Bone marrow (tissue), 2 donors: ENCODE measurements at places on chromosomes 16 and 17.

- no peak for DNase-seq
Measured at GRCh38 chr17:4706121-4706520, 2.2 kb upstream of the PELP1 start.

GRCh38 chr16:69378760-69379159, 7.0 kb downstream of the TERF2 start:
- no peak for DNase-seq

- no peak for DNase-seq
Measured at GRCh38 chr17:52660692-52661091, 502.2 kb upstream of the CA10 start.

DNA sequence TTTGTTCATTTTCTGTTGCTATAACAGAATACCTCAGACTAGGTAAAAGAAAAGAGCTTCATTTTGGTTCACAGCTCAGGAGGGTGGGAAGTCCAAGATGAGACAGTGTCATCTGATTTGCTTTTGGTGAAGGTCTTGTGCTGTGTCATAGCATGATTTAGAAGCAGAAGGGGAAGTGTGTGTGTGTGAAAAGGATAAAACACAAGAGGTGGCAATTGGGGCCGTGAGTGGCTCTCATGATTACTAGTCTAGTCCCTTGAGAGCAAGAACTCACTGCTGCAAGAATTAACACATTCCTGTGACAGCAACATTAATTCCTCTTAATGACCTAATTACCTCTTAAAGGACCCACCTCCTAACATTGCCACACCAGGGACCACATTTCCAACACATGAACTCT, 8.3 kb downstream of the SLC35G3 start:
- no peak for DNase-seq

DNA sequence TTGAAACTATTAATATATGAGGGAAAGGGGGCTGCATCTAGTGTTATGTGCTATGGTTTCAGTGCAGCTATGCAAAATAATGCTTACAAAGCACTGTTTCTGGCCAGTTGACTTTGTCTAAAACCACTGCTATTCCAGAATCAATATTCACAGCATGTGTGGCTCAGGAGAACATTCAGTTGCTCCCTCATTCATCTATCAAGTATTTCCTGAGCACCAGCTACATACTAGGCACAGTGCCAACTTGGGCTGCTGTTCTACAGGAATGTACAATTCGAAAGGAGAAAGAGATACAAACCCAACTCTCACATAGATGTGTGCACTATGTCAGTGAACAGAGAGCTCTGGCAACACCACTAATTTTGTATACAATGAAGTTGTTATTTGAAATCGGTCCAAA, 183.0 kb downstream of the PHKB start:
- DNase-seq, result peak; percentile 25

DNA sequence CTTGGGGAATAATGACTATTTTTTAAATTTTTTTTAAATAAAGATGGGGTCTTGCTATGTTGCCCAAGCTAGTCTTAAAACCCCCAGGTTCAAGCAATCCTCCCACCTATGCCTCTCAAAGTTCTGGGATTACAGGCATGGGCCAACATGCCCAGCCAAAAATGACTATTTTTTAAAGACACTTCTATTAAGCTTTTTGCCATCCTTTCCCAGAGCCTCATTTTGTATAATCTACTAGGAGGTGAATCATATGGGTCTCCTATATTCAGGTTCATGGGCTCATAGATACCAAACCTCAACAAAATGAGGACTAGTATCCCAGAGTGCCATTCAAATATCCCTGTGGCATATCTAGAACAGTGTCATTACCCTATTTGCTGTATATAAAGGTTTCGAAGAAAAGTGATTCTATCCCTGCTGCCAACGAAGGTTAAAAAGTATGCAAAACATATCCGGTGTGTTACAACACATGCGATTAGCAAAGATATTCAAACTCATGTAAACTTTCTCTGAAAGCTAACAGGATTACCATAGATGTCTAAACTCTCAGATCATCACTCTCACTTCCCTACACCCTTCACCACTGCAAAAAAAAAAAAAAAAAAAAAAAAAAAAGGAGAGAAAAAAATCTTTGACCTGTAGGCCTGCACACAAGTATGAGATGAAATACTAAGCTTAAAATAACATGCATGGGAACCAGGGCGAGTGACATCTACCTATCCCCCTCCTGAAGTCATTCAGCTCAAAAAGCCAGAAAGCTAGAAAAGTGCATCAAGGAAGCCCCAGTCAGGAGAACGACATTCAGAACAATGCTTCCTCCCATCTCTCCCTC, 23.5 kb downstream of the XPO6 start:
- DNase-seq, result no peak

DNA sequence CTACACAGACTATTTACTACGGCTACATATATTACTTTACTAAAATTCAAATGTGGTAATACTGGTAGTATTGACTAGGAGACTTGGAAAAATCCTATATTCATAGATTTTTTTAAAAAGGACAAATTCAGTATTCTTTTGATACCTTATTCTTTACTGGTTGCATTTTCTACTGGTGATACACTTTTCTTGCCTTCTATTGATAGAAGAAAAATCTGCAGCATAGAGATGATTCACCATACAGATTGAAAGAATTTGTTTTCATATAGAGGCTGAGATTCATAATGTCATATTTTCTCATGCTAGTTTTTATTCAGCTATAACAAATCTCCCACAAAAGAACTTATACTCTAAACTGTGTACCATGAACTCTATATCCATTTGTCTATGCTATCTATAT, 195.4 kb upstream of the C17orf78 start:
- no peak for DNase-seq

GRCh38 chr17:81539961-81540675, 11.9 kb downstream of the FSCN2 start:
- no peak for DNase-seq

DNA sequence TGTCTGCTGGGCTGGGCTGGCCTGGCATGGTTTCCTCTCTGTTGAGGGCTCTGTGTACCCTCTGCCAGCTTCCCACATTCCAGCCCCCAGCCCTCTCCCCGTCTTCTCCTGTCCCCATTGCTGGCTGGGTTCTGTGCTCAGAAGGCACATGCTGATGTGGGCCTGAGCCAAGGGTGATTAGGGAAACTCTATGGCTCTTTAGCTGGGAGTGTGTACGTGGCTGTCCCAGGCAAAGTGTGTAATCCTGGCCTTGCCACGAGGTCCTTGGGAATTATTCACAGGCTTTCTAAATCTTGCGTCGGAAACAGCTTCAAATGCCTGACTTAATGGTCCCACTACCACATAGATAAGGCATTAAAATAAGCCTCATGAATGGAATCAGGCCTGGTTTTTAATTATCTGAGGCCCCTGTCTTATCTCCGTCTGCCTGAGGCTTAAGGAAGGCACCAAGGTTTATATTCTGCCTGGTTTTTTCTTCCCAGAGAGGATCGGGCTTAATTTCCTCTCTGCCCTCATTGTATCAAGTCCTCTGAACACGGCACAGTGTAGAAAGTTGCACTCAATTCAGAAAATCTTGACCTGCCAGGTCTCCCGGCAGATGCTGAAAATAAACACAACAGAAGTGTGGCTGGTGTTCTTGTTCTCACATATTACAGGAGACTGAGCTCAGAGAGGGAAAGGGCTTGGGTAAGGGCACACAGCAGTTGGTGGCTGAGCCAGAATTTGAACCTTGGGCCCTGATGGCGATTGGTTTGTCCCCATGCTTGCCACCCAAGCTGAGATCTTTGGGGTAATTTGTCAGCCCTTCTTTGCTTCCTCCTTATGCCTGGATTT, 52.9 kb upstream of the LGALS9 start:
- DNase-seq, result no peak

DNA sequence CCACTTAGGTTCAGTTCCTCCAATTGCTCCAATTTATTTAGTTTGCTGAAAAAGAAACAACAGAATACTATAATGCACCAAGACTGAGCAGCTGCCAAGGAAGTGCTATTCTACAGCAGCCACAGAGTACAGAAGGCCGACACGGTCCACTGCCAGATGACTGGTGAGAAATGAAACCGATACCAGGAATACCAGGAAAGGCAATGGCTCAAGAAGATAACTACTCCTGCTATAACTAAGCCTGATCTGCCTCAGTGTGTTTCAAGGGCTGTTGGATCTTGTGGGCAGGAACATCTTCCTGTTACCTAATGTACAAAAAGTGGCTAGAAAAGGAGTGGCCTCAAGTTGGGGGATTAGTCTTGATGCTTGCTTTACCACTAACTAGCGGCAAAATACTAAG, 32.8 kb downstream of the MARVELD3 start:
- DNase-seq, result no peak
